ENCODE measurements at places on chromosomes 2 and 18.

GRCh38 chr18:75475228-75475627 is 47.7 kb upstream of the SMIM21 start:
- no peak for DNase-seq

GRCh38 chr18:50819027-50819727 is 639 bp downstream of the MRO start:
- DNase-seq, result no peak

DNA sequence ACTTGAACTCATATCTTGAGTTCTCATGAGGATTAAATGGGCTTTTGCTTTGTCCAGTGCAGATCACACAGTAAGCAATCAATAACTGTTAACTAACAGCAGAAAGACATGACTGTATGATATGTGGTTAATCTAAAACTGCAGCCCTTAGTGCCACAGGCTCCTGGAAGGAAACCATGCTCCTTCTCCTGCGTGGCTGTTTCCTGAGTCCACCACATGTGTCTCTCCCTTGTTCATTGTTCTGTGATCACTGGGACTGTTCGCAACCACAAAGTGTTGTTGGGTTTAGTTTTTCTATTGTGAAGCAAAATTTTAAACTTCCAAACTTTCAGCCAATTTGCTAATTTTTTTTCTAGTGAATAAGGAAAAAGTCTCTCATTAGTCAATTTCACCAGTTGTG is 130.9 kb upstream of the PTPRM start:
- no peak for DNase-seq

DNA sequence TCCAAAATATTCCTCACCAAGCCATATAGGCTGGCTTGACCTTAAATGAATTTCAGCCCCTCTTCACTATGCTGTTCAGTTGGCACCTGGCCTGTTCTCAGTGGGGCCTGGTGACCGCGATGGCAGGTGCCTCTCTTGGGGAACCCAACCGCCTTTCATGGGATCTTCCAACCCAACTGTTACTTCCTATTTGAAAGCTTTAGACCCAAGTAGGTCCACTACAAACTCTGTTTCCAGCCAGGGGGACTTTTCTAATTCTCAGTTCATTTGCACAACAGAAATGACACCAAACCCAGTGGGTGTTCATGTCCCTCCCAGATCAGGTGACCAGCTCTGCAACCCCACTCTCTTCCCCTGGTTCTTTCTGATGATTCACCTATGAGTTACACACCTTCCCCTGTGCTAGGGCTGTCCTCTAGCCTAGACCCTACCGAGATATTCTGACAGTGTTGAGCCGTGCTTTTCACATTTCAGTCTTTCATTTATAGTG is 35.6 kb upstream of the NDUFV2 start:
- no peak for DNase-seq

GRCh38 chr2:154324601-154325000 is 373.9 kb upstream of the KCNJ3 start:
- no peak for DNase-seq

DNA sequence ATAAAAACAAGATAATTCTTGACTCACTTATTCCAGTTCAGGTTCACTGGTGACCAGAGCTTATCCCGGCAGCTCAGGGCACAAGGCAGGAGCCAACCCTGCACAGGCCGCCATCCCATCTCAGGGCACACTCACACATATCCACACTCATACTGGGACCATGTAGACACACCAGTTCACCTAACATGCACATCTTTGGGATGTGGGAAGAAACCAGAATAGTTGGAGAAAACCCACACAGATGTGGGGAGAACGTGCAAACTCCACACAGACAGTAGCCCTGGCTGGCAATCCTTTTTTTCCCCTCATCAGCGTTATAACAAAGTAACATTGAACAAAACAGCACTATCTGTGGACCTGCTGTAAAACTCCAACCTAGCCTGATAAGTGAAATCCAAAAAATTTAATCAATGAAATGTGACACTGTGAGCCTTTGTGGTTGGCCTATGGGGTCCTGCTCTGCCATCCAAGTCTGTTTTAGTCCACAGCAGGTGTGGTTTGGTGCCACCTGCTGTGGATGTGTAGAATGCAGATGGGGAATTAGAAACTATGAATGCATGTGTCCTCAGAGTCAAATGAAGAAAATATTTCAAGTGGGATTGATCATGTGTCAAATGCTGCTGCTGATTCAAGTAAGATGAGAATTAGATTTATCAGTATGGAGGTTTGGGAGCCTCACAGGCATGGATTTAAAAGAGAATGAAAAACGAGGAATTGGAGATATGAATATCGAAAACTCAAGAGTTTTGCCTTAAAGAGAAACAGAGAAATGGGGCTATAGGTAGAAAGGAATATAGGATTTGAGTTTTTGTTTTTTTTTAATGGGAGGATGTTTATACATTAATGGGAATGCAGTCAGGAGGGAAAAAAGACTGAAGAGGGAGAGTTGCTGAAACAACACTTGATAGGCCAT is 47.0 kb downstream of the UGP2 start:
- DNase-seq, result peak; percentile 21

- no peak for DNase-seq
These were observed 80.9 kb downstream of the ASAP2 start for GRCh38 chr2:9287400-9288045.

DNA sequence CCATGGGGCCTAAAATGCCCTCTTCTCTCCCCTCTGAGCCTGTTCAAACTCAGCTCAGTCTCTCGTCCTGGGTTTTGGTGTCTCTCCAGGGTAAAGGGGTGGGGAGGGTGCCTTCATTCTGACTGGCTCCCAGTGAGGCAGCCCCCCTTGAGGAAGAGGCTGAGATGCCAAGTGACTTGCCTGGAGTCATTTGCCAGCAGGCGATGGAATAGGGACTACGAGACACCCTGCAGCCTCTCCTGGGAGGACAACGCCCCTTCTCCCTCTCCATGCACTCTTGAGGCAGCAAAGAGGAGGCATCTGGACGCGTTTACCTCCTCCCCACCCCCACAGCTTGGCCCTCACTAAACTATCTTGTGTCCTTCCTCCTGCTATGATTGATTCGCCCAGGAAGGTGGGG is 760 bp upstream of the STON1 start:
- DNase-seq, result no peak

DNA sequence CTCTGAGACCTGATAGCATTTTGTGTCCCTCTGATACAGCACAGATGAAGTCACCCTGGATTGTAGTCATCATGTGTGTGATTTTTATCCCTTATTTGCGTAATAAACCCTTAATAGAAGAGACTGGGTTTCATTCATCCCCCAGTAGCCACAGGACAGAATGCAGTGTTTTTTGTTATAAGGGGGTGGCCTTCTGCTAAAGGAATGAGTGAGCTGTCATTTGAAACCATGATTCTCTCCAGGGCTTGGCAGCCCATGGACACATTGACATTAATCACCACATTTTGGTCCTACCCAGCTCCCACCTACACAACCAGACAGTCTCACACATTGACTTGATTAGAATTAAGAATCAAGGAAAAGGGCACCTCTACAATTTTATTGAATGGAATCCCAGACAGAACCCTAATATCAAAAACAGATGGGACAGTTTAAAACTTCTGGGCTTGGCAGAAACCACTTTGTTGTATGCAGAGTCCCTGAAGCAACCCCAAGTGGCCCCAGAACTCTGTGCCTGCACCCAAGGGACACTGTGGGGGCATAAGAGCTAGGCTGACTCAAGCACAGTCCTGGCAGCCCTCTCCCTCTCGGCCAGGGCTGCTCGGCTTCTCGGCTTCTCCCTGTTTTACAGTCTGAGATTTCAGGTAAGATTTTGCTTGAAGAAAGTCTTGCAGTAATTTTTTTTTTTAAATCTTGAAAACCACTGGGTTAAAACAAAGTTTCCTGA is 254.0 kb upstream of the SLC14A2 start:
- DNase-seq, result no peak

- DNase-seq, result no peak
These were observed 1186.2 kb upstream of the FAM98A start for GRCh38 chr2:34785206-34785785.

- DNase-seq, result no peak
These were observed 8.7 kb upstream of the KIAA2012 start for GRCh38 chr2:202064171-202064880.

DNA sequence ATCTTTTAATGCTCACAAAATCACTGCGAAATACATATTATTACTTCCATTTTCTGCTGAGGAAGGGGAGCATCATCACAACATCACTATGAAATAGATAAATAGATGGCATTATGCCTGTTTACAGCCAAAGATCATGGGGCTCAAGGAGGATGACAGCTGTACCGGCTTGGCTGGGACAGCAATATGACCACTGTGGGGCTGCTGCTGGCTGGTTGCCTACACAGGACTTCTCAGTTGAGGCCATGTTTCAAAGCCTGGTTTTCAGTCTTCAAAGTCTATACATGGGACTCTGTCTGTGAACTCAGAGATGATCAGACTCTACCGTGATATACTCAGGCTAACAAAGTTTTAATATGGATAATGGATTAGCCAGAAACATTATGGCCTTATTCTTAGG is 58.7 kb downstream of the SPATS2L start:
- no peak for DNase-seq

GRCh38 chr2:30711646-30712085 is 95.6 kb downstream of the CAPN13 start:
- DNase-seq, result peak; percentile 79

GRCh38 chr18:3400567-3401296 is 49.2 kb upstream of the TGIF1 start:
- DNase-seq, result no peak

- DNase-seq, result no peak
These were observed 21.8 kb downstream of the ZNF236 start for GRCh38 chr18:76844144-76844543.

GRCh38 chr2:72696559-72696958 is 129.3 kb downstream of the EXOC6B start:
- no peak for DNase-seq

DNA sequence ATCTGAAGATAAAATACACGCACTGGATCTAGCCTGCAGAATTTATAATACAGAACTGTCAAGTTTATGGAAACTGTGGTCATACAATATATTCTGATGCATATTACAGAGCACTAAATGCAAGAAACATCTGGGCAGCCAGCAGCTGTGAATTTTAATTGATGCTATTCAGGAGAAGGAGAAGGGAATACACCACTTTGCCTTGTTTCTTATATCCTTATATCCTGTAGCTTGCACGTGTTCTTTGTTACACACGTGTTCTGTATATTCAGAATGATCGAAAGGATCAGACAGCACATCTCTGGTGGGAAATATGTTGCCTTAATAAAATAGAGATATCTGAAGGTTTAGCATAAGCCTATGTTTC is 335.8 kb downstream of the AGPS start:
- no peak for DNase-seq

- peak; percentile 43 for DNase-seq
These were observed 93.1 kb downstream of the CABLES1 start for GRCh38 chr18:23228102-23229061.

GRCh38 chr2:194443926-194444325 is 1213.1 kb upstream of the SLC39A10 start:
- DNase-seq, result no peak

GRCh38 chr2:202187570-202187969 is 50.8 kb downstream of the SUMO1 start:
- DNase-seq, result no peak

DNA sequence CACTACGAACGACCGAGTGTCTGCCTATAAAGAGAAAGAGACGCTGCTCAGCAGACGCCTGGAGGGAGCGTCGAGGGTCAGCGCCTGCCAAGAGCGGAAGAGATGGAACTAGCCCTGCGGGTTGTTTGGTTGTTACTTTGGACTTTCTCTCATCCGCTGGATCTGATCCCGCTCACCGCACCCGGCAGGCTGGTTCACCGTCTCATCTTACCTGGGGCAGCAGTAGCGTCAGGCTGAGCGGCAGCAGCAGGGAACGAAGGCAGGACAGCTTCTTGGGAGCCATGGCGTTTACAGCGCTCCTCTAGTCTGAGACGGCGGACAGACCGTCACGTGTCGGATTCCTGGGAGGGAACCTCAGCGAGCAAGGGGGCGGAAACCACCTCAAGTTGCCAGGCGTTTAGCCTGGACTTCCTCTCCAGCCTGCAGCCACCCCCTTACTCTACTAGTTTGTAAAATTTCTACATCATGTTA is 1.9 kb downstream of the GLB1L start:
- DNase-seq, result no peak

DNA sequence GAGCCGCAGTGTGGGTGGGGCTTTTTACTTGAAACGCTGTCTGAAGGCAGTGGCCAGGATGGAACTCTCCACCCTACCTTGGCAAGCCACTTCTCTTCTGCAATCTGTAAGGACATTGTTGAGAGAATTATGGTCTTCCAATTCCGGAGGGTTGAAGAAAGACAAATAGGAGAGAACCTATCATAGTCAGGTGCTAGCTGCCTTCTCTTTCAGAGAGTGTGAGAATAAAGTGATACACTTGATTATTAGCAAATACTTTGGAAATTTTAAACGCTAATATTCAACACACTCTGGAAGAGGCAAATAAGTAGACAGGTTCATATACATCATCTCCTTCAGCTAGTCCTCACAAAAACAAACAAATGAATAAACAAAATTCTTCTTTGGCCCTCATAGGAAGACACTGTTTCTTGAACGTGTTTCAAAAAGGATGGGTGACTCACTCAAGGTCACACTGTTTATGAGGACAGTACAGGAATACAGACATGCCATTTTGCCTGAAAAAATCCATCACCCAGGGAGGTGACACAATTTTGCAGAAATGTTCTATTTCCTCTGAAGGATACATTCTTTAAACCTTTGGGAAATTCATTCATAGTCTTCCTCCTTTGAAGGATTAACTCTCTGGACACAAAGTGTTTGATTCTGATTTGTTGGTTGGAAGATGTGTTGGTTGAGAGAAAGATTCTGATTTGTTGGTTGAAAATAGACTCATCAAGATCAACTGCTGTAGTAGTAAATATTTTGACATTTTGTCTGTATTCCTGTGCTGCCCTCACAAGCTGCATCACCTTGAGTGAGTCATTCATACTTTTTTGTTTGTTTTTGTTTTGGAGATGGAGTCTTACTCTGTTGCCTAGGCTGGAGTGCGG is 2.2 kb upstream of the IL1RN start:
- no peak for DNase-seq

GRCh38 chr2:201128933-201129505 is 13.1 kb downstream of the CFLAR start:
- no peak for DNase-seq

DNA sequence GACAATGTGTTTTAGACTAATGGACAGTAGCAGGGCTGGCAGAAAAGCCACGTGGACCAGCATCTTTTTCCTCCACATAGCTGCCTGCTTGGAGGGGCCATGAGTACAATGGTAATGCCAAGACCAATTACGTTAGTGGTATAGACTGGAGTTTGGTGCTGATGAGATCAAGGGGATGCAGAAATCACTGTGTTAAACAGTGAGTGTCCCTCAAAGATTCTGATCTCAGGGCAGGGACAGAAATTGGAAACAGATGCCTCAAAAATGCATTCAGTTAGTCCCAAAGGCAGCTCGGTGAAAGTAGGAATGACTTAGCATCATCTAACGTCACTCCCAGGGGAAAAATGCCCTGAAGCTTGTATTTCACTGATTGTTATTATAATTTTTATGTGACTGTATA is 72.4 kb downstream of the SLC16A14 start:
- no peak for DNase-seq

GRCh38 chr2:127000937-127001336 is 102.2 kb downstream of the TEX51 start:
- DNase-seq, result no peak

GRCh38 chr18:27301615-27302378 is 116.7 kb upstream of the CHST9 start:
- no peak for DNase-seq
